ENCODE measurements at places on chromosomes 7 and 10.
A peak's percentile ranks its signal among the peaks of the same experiment; 100 is the strongest.

DNA sequence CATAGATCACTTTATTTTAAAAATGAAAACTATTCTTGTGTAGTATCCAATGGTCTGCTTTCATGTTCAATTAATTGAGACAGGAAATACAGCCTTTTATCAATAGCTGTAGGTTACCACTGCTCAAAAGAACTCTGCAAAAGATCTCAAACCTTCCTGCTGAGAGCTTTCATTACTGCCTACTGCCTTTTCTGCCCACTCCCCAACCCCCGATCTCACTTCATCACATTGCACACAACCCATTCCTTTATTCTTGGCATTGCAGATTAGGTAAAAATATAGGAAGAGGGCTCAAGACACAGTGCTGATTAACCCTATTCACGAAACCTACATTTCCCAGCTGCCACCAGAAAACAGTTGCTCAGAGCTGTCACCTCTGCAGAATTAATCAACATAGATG lies 171.4 kb downstream of the BTAF1 start:
- DNase-seq = no peak

DNA sequence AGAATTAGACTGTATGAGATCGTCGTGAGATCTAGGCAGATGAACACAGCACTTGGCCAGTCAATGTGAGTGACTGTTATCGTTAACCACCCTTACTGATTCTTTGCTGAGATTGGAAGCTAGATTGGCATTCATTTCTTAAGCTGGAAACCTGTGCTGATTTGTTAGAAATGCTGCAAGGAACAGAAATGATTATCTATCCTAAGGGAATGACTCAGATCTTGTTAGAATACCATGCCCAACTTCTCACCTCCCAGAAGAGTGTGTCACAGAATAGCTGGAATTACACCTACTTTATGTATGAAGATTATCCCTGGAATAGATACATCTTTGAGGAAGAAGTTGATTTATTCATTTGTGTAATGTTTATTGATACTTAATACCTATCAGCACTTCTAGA lies 275.2 kb downstream of the AUTS2 start:
- DNase-seq = no peak

DNA sequence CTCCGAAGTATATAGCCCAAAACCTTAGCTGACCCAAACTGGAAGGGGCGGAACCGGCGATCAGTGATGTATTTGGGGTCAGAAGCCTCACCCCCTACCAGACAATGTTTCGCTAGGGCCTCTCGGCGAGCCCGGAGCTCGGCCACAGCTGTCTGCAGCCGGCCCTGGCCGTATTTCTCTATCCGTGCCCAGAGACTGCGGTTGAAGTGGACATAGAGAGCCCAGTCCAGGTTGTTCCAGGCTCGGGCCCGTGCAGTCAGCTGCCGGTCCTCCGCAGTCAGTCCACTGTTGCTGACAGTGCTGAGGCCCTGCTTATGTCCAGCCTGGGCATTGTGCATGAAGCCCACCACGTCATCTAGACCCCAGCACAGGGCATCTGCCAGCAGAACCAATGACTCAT lies 1.5 kb upstream of the TRAPPC14 start:
- DNase-seq = no peak

- no peak for DNase-seq
Measured at GRCh38 chr7:10793995-10794775, 179.5 kb upstream of the PHF14 start.

DNA sequence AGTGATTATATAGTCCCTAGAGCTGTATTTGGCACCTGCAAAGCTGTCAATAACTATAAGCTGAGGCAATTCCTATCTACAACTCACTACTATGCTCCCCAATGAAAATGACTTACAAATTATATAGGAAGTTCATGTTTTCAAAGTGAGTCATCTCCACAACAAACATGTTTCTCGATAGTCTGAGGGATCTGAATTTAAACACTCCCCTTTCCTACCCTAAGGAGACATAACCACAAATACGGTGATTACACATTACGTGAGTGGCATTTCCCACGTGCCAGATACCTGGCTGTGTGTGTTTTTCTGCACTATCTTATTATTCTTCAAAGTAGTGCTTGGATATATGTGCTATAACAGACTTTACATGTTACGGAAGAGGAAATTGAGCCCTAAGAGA lies 122.5 kb upstream of the C1QL3 start:
- no peak for DNase-seq

DNA sequence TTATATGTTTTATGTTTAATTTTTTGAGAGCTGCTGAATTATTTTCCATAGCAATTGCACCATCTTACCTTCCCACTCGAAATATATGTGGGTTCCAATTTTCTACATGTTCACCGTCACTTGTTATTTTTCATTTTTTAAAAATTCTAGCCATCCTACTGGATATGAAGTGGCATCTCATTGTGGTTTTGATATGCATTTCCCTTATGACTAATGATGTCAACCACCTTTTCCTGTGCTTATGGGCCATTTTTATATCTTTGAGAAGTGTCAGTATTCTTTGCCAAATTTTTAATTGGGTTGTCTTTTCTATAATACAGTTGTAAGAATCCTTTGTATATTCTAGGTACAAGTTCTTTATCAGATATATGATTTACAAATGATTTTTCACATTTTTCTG lies 27.8 kb downstream of the NHLRC2 start:
- no peak for DNase-seq

- DNase-seq = peak; percentile 10
Measured at GRCh38 chr7:98051118-98051744, 55.4 kb upstream of the LMTK2 start.

GRCh38 chr10:11145495-11145855 lies 127.8 kb downstream of the CELF2 start:
- no peak for DNase-seq

GRCh38 chr7:132276976-132277725 lies 299.1 kb downstream of the PLXNA4 start:
- DNase-seq = no peak

GRCh38 chr10:117223693-117224430 lies 17.1 kb upstream of the SLC18A2 start:
- DNase-seq = no peak

GRCh38 chr10:45265996-45266395 lies 49.4 kb downstream of the OR13A1 start:
- DNase-seq = no peak

DNA sequence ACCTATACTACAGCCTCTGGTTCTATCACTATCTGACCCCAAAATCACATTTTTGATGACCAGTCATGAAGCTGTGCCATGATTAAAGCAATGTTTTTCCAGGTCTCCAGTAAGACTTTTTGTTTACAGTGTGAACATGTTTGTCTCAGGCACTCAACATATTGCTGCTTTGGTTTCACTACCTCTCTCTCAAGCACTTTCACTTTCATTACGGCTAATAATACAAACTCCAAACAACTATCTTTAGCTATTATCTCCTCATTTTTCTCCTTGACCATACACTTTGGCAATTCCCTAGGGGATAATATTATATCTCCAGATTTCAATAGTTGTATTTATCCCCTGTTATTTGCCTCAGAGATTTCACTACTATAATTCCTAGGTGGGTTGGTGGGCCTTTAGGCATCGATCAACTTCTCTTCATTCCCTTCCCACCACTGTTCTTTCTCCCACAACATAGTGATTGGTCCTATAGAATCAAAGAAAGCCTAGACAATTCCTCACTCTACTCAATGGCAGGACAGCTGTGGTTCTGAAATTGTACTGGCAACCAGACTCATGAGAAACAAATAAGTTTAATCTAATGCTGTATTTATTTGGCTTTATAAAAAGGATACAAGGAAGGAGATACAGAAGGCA lies 261.4 kb upstream of the ZWINT start:
- no peak for DNase-seq

- DNase-seq = no peak
Measured at GRCh38 chr10:18463673-18464211, 187.6 kb downstream of the NSUN6 start.

GRCh38 chr7:47337531-47337930 lies 244.4 kb downstream of the TNS3 start:
- no peak for DNase-seq

DNA sequence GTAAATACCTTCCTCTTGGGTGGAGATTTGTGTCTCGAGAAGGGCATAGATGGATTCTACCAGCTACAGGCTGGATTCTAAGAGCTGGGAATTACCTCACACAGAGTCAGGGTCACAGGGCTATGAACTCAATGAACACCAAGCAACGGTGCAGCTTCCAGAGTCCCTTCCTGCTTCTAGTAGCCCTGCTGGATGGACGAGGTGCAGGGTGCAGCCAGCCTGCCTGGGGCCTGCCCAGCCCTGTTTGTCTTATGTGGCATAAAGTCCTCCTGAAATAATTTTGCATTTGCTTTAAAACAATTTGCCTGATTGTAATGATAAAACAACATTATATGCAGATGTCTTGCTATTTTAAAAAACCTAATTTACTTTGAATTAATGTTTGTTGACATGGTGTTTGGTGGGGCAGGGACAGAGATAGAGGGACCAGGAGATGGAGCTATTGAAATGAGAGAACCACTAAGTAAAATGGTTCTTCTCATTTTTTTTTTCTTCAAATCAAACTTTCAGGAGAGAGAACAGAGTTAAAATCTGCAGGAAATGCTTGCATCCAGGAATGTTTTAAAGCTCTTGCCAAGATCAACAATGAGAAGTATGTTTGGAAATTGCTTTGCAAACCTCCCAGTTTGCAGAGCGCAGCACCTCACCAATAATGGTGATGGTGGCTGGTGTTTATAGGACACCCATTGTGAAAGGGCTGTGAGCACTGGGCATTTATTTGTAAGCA lies 305.4 kb upstream of the PODXL start:
- DNase-seq = no peak
